ENCODE measurements at places on chromosomes 3 and 15.

GRCh38 chr3:187484547-187485295 lies 116.5 kb downstream of the RTP4 start:
- no peaks in the 10 kb centered on the region for H3K4me1 ChIP-seq
- no peak overlapping the region for H3K4me3 ChIP-seq
- no peaks in the 10 kb centered on the region for H3K36me3 ChIP-seq
- DNase-seq = no peak
- no peak overlapping the region for H3K27ac ChIP-seq

DNA sequence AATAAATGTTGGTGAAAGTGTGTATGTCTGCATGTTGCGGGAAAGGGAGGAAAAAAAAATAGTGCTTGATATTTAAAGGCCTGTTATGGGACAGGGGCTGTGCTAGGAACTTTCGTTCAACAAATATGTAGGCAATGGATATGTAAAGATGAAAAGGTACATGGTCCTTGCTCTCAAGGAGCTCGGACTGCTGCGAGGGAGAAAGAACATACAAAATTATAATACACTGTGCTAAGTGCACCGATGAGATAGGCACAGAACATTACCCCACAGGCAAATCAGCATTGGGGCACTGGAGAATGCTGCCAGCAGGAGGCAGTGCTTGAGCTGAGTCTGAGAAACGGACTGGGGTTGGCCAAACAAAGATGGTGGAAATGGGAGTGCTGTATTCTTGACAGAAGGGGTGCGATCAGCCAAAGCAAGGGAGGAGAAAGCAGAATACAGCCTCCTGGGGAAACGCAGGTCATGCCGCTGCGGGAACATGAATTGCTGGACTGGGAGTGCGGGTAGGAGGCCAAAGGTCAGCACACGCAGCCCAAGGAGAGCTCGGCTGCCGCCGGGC lies 649 bp downstream of the C15orf40 start:
- DNase-seq = peak; percentile 91
- H3K27ac ChIP-seq = peak overlapping the region; percentile 89
- H3K4me3 ChIP-seq = peak overlapping the region; percentile 93
- no peaks in the 10 kb centered on the region for H3K27me3 ChIP-seq
- peaks cover 52% of the 10 kb centered on the region for H3K4me1 ChIP-seq

- H3K36me3 ChIP-seq = peaks cover 2% of the 10 kb centered on the region
- H3K27me3 ChIP-seq = no peaks in the 10 kb centered on the region
- H3K4me1 ChIP-seq = no peaks in the 10 kb centered on the region
- DNase-seq = no peak
Observed at GRCh38 chr3:3356846-3357245, 177.4 kb upstream of the CRBN start.

DNA sequence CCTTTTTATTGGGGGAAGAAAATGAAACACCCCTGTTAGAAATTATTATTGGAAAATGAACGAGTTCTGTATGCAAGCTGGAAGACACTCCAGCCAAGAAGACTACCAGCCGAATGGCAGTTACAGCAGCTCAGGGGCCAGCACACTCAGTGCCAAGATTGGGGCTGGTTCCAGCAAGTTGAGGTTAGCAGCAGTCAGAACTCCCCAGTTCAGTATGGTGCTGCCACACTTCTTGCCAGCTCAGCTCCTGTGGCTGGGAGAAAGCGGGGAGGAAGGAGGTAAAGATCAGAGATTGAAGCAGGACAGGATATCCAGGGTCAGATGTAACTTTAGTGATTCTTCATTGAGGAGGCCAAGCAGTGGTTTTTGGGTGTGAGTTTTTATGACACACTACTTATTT lies 280.2 kb upstream of the NR2E3 start:
- H3K4me3 ChIP-seq = no peak overlapping the region
- H3K36me3 ChIP-seq = no peaks in the 10 kb centered on the region
- DNase-seq = no peak
- no peak overlapping the region for H3K27ac ChIP-seq
- H3K27me3 ChIP-seq = peaks cover 40% of the 10 kb centered on the region

- H3K4me3 ChIP-seq = no peak overlapping the region
- peaks cover 3% of the 10 kb centered on the region for H3K4me1 ChIP-seq
- no peaks in the 10 kb centered on the region for H3K36me3 ChIP-seq
- no peaks in the 10 kb centered on the region for H3K27me3 ChIP-seq
Observed at GRCh38 chr3:170330366-170330765, 27.1 kb upstream of the SKIL start.

DNA sequence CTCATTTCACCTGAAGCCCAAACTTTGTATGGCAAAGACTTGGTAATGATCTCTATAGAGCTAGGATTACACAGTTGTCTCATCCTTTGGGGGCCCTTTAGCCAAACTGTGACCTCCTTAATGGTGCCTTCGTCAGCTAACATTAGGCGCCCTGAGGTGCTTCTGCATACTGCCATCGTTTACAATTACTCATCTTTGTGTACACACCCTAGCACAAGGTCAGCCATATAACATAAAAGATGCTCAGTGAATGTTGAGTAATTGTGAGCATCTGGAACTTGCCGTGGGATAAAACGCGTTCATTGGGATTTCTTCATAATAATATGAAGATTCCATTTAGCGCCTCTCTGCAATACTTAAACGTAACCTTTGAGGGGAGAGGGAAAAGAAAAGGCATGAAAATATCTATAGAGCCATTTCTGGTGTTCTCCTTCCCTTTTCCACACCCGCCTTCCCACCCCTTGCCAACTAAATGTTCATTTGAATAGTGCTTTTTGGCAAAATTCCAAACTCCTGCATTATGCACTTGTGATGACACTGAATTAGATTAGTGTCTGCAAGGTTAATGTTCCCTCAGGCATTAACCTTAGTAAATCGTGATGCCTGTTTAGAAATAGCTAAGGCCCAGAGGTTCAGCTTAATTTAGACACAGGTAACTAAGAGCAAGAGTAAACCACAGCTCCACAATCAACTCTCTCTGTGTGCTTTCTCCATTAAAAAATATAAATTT lies 990 bp upstream of the ZNF148 start:
- H3K4me3 ChIP-seq = peak overlapping the region; percentile 92
- peak overlapping the region; percentile 93 for H3K27ac ChIP-seq
- H3K36me3 ChIP-seq = peaks cover 12% of the 10 kb centered on the region
- no peak for DNase-seq

DNA sequence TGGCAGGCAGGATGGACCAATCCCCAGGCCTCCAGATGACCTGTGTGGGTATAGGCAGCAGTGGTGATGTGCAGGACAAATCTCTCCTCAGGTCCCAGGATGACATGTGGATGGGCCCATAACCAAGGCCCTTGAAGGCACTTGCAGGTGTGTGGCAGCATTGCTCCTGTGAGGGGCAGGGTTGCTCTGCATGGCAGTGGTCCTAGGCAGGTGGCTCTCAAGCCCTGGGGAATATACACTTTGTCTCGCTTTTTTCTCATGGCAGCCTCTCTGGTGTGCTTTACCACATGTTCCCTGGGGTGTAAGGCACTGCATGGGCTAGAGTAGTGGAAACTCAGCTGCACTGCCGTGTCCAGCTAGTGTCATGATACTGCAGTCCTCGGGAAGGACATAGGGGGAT lies 503.6 kb downstream of the UNC13C start:
- H3K4me1 ChIP-seq = no peaks in the 10 kb centered on the region
- H3K4me3 ChIP-seq = no peak overlapping the region
- no peaks in the 10 kb centered on the region for H3K27me3 ChIP-seq
- H3K27ac ChIP-seq = no peak overlapping the region
- no peak for DNase-seq
